T-helper 9 cell (primary cell): ENCODE measurements at places on chromosomes 12 and 14.

DNA sequence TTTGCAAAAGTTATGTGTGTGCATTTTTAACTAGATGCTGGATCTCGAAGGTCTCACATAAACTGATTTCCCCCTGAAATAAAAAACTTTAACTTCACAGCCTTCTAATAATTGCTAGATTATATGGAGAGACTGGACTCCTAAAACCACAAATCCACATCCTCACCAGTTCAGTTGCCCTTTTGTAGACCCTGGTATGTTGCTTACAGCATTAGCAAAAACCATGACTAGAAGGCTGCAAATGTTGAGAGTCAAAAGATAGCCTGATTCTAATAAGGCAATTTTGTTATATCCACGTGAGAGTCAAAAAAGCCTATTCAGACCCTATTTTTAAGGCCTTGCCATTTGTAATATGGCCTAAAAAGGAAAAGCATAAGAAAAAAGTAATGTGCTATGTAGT is 37.4 kb downstream of the RASSF8 start:
- no peak for DNase-seq

DNA sequence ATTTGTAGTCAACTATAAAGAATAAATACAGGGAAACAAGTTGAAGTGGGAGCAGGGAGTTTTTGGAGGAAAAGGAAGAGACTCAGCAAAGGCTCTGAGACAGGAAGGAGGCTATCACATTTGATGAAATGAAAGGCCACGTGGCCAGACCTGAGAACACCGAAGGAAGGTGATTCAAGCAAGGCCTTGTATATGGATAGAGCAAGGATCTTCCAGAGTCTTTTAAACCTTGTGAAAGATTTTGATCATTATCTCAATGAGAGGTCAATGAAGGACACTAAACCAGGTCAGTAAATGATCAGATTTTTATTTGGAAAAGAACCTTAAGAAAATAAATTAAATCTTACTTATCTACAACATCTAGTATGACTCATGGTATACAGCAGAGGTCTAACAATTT is 523.5 kb downstream of the SLC16A7 start:
- no peak for DNase-seq

DNA sequence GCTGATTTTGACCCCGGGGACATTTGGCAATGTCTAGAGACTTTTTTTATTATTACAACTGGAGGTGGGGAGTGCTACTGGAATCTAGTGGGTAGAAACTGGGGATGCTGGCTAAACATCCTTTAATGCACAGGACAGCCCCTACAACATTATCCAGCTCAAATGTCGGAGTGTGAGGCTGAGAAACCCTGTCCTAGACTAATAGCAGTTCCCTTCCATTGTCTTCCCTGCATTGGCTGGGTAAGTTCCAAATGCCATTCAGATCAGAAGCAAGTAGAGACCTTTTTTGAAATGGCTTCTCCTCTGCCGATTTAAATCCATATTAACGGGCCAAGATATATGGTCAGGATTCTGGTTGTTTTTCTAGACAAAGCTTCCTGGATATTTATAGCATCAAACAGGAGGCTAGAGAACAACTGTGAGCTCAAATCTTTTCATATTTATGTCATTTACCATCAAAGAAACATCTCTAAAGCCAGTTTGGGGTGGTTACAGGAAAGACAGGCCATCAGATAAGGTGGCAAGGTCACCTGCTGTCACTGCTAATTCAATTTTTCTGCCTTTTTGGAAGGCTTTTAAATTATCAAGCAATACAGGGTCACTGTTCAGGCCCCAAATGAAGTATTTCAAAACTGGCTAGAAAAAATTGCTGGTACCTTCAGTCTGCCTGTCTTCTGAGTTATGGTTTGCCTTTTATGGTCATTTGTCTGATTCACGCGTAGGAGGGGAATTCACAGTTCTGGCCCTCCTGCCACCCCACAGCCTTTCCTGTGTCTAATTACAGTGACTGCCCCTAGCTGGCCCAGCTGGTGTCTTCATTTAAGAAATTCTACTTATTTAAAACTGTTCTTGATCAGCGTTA is 20.1 kb upstream of the AKAP5 start:
- DNase-seq: no peak

- DNase-seq: no peak
These were observed 201.7 kb downstream of the STXBP6 start for GRCh38 chr14:24848102-24848790.

- no peak for DNase-seq
These were observed 3.1 kb downstream of the SMIM41 start for GRCh38 chr12:52082669-52082987.

DNA sequence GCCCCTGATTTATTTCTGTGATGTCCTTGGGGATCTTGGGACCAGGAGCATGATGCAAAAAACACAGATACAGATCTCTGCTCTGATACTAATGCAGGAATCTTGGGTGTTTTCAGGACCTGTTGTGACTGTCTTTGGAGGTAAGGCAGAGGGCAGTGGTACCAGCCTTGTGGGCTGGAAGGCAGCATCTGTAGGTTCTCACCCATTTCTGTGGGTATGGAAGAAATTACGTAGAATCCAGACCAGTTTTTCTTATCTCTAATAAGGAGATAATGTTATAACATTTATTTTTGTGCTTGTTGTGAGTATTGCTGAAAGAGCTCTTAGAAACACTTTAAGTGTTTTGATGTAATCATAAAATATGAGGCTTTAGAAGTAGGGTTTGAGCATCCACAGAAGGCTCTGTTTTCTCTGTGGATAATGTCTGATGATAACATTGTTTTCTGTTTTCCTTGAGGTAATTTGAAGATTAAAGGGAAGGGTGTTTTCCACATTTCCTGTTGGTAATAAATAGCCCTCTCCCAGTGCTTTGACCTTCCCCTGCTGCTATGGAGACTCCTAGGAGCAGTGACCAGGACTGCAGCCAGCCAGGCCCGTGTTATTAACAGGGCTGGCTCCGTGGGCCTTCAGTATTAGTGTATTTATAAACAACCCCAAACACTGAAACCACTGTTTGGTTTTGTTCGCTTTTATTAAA is 9.4 kb upstream of the DCP1B start:
- no peak for DNase-seq

DNA sequence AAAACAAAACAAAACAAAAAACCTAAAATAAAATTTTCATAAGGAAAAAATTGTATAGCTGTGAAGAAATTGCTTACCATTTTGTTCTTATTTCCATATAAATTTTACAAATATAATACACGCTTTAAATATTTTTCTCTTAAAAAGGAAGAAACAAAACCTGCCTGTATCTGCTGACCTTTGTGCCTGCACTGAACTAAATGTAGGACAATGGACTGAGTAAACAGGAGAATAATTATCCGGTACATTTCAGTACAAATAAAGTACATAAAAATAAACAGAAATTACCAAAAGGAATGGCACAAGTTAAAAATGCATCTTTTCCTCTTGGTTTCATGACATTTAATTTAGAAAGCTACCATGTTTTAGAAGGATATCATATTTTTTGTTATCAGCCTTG is 112.3 kb downstream of the DNAI7 start:
- no peak for DNase-seq

GRCh38 chr14:68879321-68879781 is 86.5 kb upstream of the ZFP36L1 start:
- DNase-seq: no peak

- no peak for DNase-seq
These were observed 198.6 kb downstream of the BCAT1 start for GRCh38 chr12:24750263-24750662.

- DNase-seq: no peak
These were observed 4.7 kb downstream of the TSPAN9 start for GRCh38 chr12:3081886-3082285.

- no peak for DNase-seq
These were observed 55.3 kb upstream of the AMN start for GRCh38 chr14:102866982-102867761.

DNA sequence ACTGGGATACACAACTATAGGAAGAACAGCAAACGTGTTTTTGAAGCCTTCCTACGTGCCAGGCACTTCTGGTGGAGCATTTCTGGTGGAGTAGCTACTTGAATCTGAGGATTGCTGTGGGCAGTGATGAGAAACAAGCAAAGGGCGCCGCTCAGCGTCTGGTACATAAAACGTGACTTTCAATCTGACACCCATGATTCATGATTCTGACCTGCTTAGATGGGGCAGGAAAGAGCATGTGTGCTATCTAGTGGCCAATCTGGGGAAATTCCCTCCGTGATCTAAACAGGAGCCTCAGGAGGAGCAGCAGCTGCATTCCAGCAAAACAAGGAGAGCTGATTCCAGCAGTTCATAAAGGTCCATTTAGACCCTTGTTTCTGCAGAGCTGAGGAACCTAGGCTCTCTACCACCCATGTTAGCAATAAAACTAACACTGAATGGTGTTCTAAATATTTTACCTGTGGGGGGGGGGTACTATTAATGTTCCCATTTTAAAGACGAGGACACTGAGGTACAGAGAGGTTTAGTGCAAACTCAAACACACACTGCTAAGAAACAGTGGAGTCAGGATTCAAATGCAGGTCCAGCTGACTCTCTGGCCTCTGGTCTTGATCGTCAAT is 37.8 kb downstream of the PAH start:
- DNase-seq: no peak

GRCh38 chr14:78243187-78243586 is 73.0 kb downstream of the NRXN3 start:
- no peak for DNase-seq

DNA sequence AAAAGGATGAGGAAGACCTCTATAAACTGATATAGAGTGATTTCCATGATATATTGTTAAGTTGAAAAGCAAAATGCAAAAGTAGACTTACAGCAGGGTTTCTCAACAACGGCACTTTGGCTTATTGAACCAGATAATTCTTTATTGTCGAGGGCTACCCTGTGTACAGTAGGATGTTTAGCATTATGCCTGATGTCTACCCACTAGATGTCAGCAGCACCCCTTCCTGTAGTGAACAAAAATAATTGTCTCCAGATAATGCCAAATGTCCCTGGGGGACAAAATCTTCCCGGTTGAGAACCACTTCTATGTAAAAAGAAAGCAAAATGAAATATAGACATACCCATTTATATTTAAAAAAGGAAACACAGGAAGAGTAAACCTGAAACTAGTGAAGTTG is 32.4 kb downstream of the ABCD2 start:
- no peak for DNase-seq

DNA sequence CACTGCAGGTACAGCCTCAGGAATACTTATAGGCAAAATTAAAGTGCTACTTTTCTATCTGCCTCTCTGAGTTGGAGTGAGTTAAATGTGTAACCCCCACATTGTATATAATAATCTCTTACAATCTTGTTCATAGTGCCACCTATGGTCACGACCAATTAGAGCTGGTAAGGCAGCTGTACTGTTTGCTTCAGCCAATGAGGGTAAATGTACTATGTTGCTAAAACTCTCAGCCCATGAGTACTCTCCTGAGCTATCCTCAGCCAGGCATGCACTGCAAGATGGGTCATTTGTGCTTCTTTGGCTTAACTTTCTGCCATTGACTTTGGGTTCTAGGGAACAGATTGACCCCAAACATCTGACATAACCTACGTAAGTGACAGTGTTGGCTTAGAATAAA is 15.0 kb upstream of the MDM2 start:
- no peak for DNase-seq

- no peak for DNase-seq
These were observed 141.5 kb downstream of the CEP83 start for GRCh38 chr12:94318181-94318580.

- DNase-seq: peak; percentile 49
These were observed 329.3 kb upstream of the OR4E1 start for GRCh38 chr14:22002860-22003284.

GRCh38 chr12:99977550-99977949 is 7.2 kb downstream of the ANKS1B start:
- DNase-seq: no peak

GRCh38 chr12:70847871-70848270 is 72.7 kb downstream of the PTPRR start:
- DNase-seq: no peak

GRCh38 chr14:90460136-90460535 is 63.3 kb downstream of the CALM1 start:
- no peak for DNase-seq

- no peak for DNase-seq
These were observed 9.7 kb upstream of the RAN start for GRCh38 chr12:130862161-130862560.

- DNase-seq: no peak
These were observed 20.5 kb downstream of the AGAP2 start for GRCh38 chr12:57717846-57718640.

DNA sequence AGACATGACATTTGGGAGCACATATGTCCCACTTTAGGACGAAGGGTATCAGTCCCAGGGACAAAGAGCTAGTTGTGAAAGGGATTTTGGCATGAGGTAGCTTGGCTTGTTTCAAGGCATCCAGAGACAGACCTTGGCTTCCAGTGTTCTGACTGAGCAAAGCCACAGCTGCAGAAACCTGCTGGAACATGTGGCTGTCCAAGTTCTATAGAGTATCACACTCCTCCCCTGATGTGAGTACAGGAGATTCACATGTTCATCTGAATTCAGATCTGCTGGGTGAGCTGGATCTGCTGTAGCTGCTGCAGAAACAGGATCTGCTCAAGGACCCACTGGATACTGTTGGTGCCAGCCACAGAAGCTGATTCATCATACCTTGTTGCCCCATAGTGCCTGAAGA is 10.1 kb upstream of the C14orf39 start:
- no peak for DNase-seq
